NCI-H510A (cell line): ENCODE measurements at places on chromosomes 2 and 18.

DNA sequence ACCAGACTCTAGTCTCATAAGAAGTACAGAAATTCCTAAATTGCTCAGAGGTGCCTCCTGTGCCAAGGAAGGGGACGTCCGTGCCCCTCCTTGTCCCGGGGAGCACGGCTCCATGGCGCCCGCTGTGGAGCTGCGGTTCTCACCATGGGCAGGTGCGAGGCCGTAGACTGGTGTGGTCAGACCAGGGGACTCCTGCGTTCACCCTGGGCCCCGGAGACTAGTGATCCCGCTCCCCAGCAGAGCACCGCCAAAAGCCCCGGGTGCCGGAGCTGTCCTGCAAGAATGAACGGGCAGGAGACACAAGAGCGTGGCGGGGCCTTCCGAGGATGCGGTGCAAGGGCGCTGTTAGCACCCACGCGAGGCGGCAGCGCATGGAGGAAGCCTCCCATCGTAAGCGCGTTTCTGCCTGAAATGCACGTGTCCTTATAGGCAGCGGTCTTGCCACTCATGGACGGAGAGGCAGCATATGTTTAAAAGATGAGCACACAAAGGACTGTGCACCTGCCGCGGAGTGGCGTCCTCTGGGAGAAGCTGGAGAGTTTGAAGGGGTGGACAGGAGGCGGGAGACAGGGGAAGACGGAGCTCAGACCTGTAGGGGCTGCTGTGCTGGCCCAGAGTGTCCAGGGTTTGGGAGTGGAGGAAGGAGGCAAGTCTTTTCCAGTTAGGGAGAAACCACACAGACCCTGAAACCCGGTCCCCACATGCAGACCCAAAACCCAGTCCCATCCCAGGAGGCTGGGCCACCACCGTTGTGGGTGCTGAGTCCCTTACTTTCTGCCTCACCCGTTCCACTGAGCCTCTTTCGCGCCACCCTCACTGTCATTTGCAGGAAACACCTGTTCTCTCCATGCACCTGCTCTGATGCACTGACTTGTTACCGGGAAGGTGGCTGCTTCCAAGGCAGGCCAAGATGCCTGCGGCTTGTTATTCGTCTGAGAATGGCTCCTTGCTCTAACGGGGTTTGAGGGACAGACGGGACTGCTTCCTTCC lies 7.5 kb upstream of the KCNG2 start:
- peak; percentile 7 for DNase-seq

- no peak for DNase-seq
Observed at GRCh38 chr2:60963190-60963589, 54.3 kb upstream of the PEX13 start.

- no peak for DNase-seq
Observed at GRCh38 chr2:240601831-240602160, 15.3 kb downstream of the CAPN10 start.

DNA sequence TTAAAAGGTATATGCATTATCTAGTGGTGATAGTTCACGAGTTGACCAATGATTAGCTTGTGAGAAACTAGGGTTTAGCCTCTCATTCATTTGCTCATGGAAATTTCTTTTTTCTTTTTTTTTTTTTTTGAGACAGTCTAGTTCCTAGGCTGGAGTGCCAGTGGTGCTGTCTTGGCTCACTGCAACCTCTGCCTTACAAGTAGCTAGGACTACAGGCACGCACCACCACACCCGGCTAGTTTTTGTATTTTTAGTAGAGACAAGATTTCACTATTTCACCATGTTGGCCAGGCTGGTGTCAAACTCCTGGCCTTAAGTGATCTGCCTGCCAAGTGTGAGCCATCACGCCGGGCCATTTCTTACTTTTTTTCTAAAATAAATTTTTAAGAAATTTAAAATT lies 14.0 kb downstream of the KDM3A start:
- no peak for DNase-seq

- no peak for DNase-seq
Observed at GRCh38 chr2:180670302-180671003, 310.0 kb upstream of the UBE2E3 start.

- DNase-seq = no peak
Observed at GRCh38 chr18:1270081-1270480, 365.4 kb downstream of the ADCYAP1 start.

DNA sequence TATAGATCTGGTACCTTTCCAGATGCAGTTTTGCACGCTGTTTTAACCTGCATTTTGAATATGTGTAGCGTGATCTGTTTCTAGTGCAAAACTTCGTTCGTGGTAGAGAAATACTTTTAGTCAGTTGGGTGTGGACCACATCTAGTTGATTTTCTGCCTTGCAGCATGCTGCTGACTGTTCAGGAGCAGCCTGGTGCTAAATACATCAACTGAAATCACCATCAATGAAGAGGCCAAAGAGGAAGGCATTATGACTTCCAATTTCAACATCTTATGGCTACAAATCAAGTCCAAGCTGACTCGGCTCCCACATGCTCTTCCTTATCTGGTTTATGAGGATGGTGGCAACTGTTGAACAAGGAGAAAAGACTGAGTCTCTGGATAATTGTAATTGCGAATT lies 298.5 kb downstream of the ZNF521 start:
- no peak for DNase-seq

DNA sequence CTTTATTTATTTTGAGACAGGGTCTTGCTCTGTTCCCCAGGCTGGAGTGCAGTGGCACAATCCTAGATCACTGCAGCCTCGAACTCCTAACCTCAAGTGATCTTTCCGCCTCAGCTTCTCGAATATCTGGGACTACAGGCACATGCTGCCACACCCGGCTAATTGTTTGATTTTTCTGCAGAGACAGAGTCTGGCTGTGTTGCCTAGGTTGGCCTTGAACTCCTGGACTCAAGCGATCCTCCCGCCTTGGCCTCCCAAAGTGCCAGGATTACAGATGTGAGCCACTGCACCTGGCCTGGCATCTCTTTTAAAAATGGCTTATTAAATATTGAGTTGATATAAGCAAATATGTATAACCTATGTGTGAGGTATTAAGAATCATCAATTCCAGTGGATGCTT lies 209.5 kb downstream of the FAM210A start:
- DNase-seq = no peak

GRCh38 chr2:144143294-144144151 lies 376.4 kb downstream of the ZEB2 start:
- no peak for DNase-seq

- no peak for DNase-seq
Observed at GRCh38 chr2:177072090-177072489, 140.5 kb upstream of the HNRNPA3 start.

DNA sequence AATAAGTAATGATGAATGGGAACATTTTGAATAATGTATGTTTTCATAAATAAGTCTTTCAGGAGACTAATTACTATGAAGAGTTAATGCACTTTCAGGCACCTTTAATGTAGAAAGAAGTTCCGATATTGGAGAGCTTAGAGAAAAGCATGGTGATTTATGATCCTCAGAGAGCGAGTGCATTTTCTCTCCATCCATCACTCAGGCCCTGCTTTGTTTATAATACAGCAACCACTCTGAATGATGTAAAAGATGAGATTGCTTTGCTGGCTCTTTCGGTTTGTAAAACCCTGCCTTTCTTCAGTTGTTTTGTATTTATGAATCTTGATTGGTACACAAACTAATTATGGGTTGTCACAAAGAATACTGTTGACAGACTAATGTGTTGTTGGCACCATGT lies 132.0 kb downstream of the NYAP2 start:
- no peak for DNase-seq

GRCh38 chr2:236250909-236251579 lies 13.2 kb downstream of the ASB18 start:
- peak; percentile 23 for DNase-seq
